ENCODE measurements at places on chromosomes 11 and 22.

- peak; percentile 12 for DNase-seq
These were observed 193.5 kb downstream of the UVRAG start for GRCh38 chr11:76008474-76008873.

DNA sequence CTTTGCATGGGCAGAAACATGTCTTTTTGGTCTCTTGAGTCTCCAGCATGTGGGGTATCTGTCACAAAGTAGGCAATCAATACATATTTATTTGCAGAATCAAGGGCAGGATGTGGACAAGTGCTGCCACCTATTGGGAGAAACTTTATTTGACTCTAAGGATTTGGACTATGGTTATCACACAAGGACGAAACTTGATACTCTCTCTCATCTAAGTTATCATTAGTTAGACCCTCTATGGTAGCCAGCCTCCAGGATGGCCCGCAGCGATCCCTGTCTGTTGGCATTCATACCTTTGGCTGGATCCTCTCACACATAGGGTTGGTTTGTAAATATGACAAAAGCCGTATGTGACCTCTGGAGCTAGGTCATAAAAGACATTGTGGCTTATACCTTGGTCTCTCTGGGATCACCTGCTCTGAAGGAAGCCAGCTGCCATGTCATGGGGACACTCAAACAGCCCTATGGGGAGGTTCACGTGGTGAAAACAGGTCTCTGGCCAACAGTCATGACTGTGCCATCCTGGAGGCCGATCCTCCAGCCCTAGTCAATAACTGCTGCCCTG, 1.1 kb upstream of the FBXO7 start:
- DNase-seq: peak; percentile 57

- DNase-seq: peak; percentile 79
These were observed 61.1 kb downstream of the ST3GAL4 start for GRCh38 chr11:126416542-126417090.

DNA sequence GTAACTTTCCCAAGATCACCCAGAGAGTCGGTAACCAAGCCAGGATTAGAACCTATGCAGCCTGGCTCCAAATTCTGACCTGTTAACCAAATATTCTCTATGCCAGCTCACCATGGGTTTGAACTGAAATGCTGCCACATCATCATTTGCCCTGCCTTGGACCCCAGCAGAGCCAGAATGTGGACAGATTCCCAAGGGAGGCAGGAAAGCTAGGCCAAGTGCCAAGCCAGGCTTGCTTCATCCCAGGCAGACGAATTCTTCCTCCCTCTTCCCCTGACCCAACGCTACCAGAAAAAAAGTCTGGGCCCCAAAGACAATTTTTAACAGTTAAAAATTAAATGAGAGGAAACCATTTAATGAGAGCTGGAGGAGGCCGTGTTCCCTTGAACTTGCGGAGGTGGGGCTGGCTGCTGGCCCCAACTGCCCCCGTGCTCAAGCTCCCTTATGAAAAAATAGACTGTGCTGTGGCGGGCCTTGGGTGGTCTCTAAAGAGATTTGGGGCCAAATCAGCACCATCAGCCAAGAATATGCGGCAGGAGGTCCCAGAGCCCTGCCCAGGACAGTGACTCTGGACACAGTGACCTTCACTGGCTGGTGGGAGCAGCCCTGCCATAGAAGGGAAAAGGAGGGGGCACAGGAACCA, 184.1 kb upstream of the SYT13 start:
- DNase-seq: peak; percentile 65
